ENCODE measurements at places on chromosomes 5 and 9.
A peak's percentile ranks its signal among the peaks of the same experiment; 100 is the strongest.

GRCh38 chr5:109167586-109167985, 242.2 kb downstream of the PJA2 start:
- no peak for DNase-seq

GRCh38 chr9:72443855-72444254, 77.6 kb upstream of the TMC1 start:
- peak; percentile 65 for DNase-seq

- no peak for DNase-seq
Measured at GRCh38 chr9:21817176-21817575, 14.7 kb downstream of the MTAP start.

GRCh38 chr5:138641547-138642298, 66.5 kb upstream of the HSPA9 start:
- DNase-seq, result peak; percentile 90

GRCh38 chr5:135833961-135834638, 363 bp upstream of the SLC25A48 start:
- peak; percentile 74 for DNase-seq

DNA sequence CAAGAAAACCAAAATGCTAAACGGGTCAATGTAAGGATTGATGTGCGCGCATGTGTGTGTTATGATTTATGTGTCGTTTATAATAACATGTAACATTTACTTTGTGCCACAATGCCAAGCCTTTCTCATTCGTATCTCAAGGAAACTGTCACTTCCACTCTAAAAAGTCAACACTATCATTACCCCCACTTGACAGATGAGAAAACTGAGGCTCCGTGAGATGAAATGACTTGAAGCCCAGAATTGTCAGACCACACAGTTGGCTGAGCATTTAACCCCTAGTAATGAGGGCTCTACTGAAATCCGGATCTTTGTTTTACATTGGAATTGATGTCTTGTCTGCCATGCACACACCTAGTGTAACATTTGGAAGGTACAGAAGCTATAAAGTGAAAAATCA, 95.0 kb upstream of the LMX1B start:
- no peak for DNase-seq

- no peak for DNase-seq
Measured at GRCh38 chr9:15132091-15132490, 174.9 kb downstream of the TTC39B start.

DNA sequence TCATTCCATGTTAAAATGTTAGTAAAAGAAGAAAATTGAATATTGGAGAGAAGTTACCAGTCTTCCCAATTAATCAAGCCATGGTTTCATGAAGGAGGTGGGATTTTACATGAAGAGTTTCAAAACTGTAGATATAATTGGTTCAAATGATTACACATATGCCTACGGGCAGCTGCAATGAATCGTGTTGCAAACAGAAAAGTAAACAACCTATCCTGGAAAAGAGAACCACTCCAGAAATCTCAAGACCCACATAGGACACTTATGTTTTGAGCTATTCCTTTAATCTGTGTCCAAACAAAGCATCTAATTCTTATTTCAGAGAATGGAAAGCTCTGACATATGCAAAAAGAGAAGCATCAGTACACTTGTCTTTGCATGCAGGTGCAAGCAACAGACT, 340.2 kb downstream of the NDUFS4 start:
- DNase-seq, result no peak

DNA sequence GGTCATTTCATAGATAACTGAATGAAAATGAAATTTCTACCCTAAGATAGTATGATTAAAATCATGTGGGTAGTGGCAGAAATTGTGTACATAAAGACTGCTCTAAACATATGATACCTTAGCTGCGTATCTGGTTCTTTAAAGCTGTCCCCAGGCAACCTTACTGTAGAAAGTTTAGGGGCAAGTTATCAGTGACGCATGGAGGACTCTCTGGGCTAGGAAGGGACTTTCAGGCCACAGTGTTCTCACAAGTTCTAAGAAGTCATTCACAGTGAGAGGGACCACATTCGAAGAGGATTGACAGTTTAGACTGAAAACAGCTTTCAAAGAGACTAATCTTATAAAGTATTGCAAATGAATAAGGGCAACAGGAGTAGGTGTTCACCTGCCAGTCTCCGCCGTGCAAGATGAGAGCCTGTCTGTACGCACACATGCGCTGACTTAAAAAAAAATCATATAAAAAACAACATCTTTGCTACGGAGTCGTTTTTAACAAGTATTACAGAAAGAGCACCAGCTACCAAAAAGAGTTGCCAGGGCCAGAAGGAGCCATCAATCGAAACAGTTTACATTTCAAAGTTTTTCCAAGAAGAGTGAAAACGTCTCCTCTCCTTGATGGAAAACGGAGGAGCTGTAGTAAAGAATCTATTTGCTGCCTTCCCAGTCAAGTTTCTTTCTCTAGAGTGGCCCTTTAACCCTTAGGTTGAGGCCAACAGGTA, 146.3 kb downstream of the CETN3 start:
- DNase-seq, result no peak

DNA sequence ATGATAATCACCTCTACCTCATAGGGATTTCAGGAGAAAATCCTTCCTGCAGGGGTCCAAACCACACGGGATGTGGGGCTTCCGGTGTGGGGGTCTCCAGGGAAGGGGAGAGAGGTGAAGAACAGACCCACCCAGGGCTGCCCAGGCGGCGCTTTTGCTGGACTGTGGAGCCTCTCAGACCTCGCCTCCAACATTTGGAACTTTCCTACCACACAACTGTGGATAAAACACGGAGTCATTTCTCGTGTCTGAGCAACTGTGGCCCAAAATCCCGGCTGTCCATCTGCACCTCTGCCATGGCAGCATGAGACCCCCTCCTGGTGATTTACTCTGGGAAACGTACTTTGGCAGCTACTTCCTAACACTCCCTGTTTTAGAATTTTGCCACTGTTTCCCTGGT, 307.8 kb upstream of the IRX4 start:
- DNase-seq, result no peak

- no peak for DNase-seq
Measured at GRCh38 chr9:36314740-36315139, 56.5 kb upstream of the GNE start.

GRCh38 chr5:115335301-115335700, 38.8 kb upstream of the CCDC112 start:
- DNase-seq, result peak; percentile 4

- peak; percentile 100 for DNase-seq
Measured at GRCh38 chr9:9791611-9792010, 821.2 kb downstream of the PTPRD start.

GRCh38 chr5:43140286-43140685, 19.6 kb downstream of the ZNF131 start:
- no peak for DNase-seq

DNA sequence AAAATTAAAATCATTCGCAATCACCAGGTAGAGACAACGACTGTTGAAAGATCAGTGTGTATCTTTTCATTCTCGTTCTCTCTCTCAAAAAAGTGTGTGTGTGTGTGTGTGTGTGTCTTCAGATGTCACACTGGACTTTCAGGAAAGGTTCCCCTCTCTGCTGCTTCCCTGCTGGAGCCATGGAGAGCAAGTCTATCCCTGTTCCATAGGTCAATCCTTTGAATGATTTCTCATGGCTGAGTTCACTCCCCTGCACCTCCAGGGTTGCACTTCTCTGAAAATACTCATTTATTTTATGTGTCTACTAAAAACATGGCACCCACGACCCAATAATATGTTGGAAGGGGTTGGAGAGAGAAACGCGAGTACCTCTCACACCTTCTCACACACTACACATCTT, 28.2 kb downstream of the IRF1 start:
- DNase-seq, result no peak

- no peak for DNase-seq
Measured at GRCh38 chr5:167208911-167209310, 1082.5 kb upstream of the WWC1 start.

DNA sequence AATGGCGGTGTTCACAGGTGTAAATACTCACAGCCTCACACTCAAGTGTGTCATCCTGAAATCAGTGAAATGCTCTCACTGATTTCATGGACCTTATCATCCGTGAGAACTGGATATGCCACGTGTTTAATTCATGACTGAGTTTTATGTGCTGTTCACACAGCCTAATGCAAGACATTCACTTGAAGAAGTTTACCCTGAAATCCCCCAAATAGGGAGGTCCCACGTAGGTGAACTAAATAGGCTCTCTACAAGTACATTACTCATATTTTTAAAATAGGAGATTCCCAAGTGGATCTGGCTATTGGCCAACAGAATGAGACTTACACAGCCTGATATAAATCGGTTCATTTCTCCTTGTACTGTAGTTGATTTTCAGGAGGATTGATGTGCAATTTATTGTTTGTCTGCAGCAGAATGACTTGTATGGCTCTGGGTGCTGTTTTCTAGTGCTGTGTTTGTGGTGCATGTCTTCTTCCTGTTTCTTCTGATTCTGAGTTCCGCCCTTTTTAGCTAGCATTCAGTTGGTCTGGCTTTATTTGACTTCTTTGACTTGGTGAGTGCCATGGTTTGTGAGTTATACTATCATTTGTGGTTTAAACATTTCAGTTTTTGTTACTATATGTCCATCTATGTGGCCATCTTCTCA, 25.1 kb downstream of the TRIO start:
- DNase-seq, result no peak

GRCh38 chr5:4447657-4448056, 692.5 kb upstream of the ADAMTS16 start:
- no peak for DNase-seq

DNA sequence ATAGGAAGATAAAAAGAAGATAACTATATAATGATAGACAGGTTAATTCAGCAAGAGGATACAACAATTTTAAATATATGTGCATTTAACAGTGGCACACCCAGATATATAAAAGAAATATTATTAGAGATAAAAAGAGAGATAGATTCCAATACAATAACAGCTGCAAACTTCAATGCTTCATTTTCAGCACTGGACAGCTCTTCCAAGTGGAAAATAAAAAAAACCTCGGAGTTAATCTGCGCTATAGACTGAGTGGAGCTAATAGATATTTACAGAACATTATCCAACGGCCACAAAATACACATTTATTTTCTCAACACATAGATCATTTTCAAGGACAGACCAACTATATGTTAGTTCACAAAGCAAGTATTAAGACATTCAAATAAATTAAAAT, 1229.5 kb upstream of the CDH6 start:
- DNase-seq, result peak; percentile 27

DNA sequence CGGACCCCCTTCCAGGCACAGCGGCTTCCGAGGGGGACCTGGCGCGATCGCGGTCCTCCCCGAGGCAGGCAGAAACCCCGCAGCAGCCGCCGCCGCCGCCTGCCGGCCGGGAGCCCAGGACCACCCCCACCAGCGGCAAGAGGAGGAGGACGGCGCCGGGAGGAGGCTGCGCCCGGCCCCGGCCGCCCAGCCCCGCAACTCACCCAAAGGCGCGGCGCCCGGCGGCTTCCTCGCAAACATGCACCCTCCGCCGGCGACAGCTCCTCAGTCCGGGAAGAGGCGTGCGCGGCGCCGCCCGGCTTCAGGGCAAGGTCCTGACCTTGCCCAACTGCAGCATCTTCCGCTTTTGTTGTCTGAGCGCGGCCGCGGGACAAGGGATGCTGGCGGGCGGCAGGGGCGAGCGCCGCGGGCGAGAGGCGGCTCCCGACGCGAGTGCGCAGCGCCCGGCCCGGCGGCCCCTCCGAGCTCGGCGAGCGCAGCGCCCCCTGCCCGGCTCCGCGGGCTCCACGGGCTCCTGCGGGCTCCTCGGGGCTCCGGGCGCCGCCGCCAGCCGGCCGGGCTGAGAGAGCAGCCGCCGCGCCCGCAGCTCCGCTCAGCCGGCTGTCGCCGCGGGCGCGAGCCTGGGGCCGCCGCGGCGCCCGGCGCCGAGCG, 507 bp downstream of the CTNND2 start:
- no peak for DNase-seq

GRCh38 chr5:172816925-172817562, 17.0 kb upstream of the ERGIC1 start:
- peak; percentile 12 for DNase-seq

DNA sequence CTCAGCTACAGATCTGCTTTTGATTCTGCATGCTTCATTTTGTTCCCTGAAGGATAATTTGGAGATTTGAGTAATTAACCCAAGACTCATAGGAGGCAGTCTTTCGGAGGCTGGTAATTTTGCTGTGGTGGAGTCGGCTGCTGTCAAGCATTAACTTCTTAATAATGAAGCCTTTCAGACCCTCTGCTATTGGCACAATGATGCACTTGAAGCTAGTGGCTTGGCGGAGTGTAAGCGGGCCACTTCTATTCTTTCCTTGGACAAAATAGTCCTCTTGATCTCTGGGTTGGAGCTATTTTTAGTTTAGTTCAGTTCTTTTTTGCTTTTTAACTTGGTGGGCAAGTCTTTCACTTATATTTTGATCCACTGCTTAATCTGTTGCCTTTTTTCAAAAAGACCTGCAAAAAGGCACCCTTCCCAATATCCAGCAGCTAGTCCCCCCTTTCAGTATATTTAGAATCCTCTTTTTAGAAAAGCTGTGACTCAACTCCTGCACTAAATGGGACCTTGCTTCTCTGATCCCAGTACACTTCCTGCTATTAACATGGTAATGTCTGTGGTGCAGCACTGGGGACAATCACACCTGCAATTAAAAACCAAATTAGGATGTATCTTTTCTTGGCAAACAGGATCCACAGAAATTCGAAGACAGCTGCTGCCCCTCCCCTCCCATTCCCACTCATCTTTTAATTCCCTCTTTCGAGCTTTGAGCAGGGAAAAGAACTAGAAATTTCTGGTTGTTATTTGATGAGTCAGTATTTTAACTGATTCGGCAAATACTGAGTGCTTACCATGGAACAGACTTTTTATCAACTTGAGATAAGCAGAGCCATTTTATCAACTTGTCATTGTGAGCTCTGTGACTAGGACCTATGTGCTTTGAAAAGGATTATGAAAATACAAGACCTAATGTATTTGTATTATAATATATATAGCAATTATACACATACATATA, 169.4 kb upstream of the ANKRD55 start:
- peak; percentile 50 for DNase-seq

DNA sequence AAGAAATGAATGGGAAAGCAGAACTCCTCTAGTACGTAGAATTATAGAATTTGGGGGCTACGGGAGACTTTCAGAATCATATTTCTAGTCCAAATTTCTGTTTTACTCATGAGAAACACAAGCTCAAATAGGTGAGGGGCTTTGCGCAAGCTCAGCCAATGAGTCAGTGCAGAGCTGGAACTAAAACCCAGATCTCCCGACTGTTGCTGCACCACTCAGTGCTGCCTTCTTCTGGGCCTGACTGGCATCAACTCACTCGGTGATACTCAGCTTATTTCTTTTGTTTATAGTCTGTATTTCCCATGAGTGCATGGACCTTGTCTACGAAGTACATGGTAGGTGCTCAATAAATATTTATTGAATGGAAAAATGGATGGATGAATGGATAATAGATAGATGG, 280.2 kb downstream of the CDK5RAP2 start:
- peak; percentile 4 for DNase-seq

DNA sequence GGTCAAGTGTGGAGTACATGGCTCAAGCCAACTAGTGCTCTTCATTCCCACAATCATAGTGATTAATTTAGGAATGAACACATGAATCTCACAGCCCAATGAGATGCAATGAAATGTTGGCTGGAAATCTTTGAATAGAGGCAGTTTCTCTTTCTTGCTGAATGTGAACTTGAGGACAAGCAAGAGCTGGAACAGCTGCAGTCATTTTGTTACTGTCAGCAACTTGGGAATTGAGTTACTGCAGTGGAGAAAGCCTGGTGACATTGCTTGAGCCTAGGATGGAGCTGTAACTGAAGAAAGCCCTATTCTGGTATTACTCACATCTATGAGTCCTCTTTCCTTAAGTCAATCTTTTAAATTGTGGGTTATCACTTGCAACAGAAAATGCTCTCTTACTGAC, 62.3 kb downstream of the YIPF5 start:
- DNase-seq, result no peak

Measured in OCI-M1 (cell line).